ENCODE measurements at places on chromosomes 7 and 10.

GRCh38 chr7:147664541-147664940 lies 926.0 kb upstream of the C7orf33 start:
- no peak for DNase-seq

GRCh38 chr7:80950550-80950967 lies 31.7 kb upstream of the SEMA3C start:
- DNase-seq: no peak

DNA sequence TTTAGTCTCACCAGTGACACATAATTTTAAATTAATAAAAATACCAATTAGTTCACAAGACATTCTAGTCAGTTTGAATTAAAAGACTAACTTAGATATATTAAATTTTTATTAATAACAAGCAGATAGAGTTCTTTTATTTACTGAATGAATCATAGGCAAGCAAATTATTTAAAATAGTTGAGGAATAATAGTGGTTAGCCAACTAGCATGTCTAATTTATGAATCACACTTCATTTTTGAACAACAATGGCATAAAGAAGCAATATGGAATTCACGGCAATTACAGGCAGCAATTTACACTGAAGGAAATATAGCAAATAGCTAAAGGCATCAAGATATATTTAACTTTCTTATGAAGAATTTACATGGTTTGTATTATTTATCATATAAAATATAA lies 187.0 kb upstream of the SLC26A5 start:
- no peak for DNase-seq

DNA sequence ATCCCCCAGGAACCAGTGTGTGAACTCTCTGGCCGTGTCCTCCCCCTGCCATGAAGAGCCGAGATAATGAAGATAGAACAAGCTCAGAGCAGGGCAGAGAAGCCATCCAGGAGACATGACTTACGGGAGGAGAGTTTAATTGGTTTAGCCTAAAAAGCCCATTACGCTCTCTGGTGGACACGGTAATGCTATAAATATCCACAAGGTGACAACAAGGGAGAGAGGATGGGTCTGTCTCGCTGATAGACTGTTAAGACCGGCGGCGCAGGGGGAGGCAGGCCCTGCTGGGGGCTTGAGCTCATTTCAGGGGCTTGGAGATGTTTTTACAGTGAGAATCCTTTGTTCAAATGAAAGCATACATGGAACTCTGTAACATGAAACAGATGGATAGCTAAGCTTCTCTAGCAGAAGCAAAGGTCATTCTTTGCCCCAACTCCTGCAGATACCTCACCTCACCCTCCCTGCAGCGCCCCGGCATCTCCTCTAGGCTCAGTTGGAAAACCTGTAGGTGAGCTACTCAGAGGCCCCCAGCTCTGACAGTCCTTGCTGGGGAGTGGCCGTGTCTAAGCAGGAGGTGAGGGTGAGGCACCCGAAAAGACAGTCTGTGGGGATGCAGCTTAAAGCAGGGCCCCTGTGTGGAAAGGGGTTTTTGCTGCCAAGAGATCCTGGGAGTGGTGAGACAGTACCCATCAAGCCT lies 40.8 kb upstream of the LOXL4 start:
- no peak for DNase-seq

GRCh38 chr7:83873459-83873858 lies 224.5 kb upstream of the SEMA3E start:
- DNase-seq: no peak

- no peak for DNase-seq
These were observed 62.4 kb upstream of the TAS2R16 start for GRCh38 chr7:123057911-123058310.

GRCh38 chr10:15852111-15852557 lies 8.2 kb downstream of the MINDY3 start:
- DNase-seq: no peak

GRCh38 chr7:16702441-16702840 lies 51.1 kb upstream of the TSPAN13 start:
- DNase-seq: no peak

GRCh38 chr10:60025279-60025678 lies 118.9 kb upstream of the CCDC6 start:
- DNase-seq: no peak

GRCh38 chr10:110634527-110635209 lies 9.5 kb upstream of the RBM20 start:
- DNase-seq: no peak

DNA sequence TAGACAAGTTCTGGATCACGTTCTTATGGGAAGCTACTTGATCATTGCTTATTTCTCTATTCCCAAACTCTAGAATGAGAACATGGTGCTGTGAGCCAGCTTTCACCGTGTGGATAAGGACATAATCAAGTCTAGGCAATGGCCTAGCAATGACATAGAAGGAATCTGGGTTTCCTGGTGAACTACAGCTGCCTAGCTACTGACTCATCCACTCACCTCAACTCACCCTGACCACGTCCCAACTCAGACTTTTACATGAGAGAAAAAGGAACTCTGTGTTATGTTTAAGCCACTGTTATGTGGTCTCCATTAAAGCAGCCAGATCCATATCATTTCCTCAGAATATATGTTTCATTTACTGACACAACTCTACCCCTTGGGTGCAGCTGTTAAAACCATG lies 18.8 kb upstream of the MET start:
- no peak for DNase-seq

GRCh38 chr7:28626624-28627262 lies 214.4 kb downstream of the CREB5 start:
- peak; percentile 39 for DNase-seq

- no peak for DNase-seq
These were observed 142.4 kb upstream of the BMPER start for GRCh38 chr7:33762911-33763306.

DNA sequence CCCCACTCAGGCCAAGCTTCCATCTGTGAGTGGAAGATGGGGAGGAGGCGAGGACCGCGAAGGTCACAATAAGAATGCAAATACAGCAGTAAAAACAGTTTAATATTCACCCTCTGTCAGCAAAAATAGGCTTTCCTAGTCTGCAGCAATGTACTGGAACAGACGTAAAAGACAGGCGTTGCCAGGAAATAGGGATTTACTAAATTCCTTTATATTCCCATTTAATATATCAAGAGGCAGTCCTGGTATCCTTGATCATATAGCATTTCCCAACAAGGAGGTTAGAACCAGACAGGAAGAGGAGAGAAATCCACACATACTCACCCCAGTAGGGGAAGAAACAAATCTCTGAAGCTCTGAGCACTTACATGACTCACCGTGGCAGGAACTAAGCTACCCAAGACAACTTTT lies 1054.9 kb upstream of the C7orf33 start:
- DNase-seq: no peak

DNA sequence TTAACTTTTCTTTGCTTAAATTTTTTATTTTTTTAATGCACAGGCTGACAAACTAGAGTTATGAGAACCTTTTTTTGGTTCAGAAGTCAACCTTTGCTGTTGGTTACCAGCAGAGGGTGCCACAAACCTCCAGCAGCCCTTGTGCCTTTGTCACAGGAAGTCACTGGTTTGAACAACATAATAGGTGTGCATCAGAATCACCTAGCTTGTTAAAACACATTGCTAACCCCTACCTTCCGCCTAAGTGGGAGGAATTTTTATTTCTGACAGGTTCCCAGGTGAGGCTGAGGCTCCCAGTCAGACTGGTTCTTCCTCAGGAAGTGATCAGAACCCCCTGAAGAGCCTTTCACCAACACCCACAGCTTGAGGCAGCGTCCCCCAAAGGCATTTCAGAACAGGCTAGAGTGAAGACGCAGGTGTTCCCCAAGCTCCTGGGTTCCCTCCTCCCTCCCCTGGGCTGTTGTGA lies 22.6 kb upstream of the VDAC2 start:
- DNase-seq: peak; percentile 62

DNA sequence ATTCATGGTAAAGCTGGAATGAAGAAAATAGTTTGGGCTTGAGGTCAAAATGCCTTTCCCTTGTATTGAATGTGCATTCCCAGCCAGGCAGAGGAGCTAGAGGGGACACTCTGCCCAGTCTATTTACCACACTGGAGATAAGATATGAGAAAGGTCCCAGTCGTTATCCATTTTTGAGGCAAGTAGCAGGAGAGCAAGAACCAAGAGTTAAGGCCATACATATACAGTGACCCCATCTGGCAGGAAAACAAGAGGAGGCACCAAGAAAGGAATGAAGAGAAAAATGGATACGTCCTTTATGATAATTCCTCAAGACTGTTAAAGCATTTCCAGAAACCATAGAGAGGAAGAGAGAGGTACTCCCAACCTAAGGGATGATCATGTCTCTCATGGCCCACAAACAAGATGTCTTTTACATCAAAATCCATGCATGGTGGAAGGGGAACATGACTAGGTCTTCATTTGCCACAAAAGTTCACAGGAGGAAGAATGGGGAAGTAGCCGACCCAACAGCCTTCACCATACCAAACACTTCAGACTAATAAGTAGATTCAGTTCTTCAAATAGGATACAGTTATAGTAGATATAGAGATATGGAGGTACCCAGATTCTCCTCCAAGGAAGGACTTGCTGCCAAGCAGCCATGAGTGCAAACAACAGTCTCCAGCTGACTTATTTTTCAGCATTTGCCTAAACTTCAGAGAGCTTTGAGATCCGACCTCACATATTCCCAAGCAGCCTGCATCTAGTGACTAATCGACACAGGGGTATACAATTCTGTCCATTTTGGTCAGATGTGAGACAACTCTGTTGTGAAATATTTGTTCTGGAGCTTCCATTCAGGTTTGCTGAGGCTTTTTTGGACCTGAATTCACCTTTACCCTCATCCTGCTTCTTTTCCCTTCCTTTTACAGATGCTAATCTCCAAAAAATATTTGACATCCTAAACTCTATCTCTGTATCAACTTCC lies 61.1 kb upstream of the CCDC71L start:
- no peak for DNase-seq

GRCh38 chr7:38311329-38311937 lies 38.0 kb upstream of the TARP start:
- DNase-seq: no peak

DNA sequence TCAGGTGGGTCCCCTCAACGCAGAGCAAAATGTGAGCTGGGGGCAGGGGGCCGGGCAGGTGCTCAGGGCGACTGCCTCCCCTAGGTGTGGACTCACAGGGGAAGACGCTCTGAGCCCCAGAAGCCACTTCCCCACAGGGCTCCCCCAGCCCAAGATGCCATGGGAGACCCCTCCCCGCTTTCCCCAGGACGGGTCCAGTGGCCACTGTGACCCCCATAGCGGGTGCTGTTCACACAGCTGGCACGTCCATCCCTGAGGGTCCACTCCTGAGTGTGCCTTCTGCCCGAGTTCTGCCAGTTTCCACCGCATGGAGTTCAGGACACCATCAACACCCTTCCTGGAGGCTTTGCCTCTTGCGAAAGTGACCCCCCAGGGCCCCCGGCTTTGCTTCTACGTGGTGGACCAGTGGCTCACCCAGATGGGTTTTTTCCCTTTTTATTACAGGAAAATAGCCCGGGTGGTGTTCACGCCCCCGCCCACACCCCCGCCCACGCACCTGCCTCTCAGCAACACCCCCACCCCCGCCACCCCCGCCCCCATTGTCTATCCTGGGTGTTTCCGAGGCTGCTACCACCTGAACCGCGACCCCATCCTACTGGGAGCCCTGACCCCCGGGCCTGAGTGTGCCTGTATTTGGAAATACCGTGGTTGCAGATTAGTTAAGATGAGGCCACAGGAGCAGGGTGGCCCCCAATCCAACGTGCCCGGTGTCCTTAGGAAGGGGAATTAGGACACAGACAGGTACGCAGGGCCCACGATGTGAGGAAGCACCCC lies 32.0 kb downstream of the ADAP1 start:
- no peak for DNase-seq

GRCh38 chr10:119104654-119105015 lies 722 bp downstream of the DENND10 start:
- no peak for DNase-seq

DNA sequence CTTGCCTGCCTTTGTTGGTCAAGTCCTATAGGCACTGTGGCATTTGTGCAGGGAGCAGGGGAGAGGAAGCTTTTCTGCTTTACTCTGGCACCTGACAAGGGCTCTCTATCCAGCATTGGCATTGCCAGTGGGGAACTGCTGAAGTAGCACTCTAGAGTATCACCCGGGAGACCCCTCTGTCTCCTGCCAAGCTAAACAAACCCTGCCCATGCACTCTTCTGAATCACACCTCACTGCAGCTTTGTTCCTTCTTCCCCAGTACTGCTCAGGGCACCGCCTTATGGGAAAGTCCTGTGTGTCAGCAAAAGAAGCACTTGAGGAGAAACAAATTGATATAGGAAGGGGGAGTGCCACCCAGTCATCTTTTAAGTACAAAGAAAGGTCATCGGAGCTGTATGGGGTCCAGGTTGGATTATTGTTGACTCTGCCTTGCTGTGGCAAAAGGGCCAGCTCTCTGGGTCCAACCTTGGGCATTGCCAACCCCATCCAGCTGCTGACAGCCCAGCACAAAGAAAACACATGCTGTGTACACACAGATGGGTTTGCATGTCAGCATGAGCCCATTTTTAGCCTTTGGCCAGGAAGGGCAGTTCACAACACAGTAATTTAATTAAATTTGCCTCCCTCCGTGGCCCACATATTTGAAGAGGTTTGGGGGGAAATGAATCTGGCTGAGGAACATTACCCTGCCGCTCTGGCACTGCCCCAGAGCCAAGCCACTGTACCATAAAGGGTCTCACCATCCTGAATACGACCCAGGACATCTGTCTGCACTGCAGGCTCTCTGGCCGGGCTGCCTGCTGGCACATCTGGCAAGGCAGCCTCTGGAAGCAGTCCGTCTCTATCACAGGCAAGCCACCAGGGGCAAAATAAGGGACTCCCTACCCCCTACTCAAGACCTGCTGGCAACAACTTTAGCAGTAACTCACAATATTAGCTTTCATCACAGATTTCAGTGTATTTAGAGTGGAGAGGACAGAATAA lies 13.1 kb downstream of the LRRC4 start:
- no peak for DNase-seq

- no peak for DNase-seq
These were observed 9.3 kb downstream of the ADD3 start for GRCh38 chr10:110017052-110017451.

GRCh38 chr7:7576344-7576743 lies 9.7 kb downstream of the MIOS start:
- no peak for DNase-seq

DNA sequence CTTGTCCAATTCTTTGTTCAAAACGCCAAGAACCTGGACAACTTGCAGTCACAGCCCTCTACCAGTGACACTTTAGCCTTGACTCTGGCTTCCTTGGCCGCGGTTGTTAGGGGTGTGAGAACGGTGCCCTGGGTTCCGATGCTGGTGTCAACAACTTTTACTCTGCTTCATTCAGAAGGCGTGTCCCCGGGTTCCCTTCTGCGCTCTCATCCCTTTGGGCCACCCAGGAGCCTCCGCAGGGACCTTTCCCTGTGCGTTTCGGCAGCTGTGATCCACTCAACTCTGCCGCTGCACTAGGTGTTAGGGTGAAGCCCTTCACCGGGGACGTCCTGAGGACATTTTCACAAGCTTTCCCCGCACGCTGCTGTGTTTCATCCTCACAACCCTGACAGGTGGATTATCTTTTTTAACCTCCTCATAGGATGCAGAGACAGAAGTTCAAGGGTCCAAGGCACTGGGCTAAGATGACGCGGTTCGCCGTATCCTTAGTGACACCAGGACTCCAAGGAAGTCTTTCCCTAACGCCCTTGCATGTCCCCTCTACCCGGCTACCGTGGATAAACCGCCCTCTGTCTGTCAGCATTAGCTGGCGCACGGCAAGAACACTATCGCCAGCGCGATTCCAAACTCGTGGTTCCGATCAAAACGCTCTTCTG lies 133.5 kb upstream of the SHH start:
- DNase-seq: no peak

- DNase-seq: no peak
These were observed 145.6 kb downstream of the ADAM12 start for GRCh38 chr10:126242397-126243260.

GRCh38 chr10:129193148-129193547 lies 273.9 kb upstream of the MGMT start:
- no peak for DNase-seq

GRCh38 chr7:99191869-99192596 lies 15.9 kb downstream of the KPNA7 start:
- no peak for DNase-seq

All from NCI-H460 (cell line).